Cardiac atrium fibroblast (primary cell): ENCODE measurements at places on chromosomes 4 and X. TPM values are rescaled to one million over a fixed set of nuclear protein-coding genes. Genes with fewer than 3 reads are reported as not detected.

Gene DMRTC1B
- not detected in 2 replicates for total RNA-seq

Gene CACNA1F
- total RNA-seq = not detected in 2 replicates

Gene CCDC120
- 1.1 and 1.6 TPM in 2 replicates for total RNA-seq

Gene EFHC2
- total RNA-seq = 0.16 and 0.72 TPM in 2 replicates

Gene KLHL34
- not detected in 2 replicates for total RNA-seq

Gene CITED1
- not detected in 2 replicates for total RNA-seq

Gene MAGEB18
- total RNA-seq = not detected in 2 replicates

Gene BST1
- total RNA-seq = 29.0 and 30.3 TPM in 2 replicates
